Sciatic nerve (tissue), 2 donors: ENCODE measurements at places on chromosomes 6 and 20.
A peak's percentile ranks its signal among the peaks of the same experiment; 100 is the strongest.

DNA sequence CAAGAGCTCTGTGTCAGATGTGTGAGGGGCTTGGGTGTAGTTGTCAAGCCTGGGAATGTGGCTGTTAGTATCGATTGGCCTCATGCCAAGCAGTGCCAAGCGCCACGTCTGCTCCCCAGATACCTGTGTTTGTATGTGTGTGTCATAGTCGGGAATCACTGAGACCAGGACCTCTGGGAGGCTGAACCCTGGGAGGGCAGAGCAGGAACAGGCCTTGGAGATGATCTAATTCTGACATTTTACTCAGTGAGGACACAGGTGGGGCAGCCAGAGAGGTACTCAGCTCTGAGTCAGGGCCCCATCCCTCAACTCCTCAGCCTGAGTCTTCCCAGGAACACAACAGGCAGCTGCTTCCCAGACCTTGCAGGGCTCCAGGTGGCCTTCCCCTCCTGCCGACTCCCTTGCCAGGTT, 51.2 kb upstream of the FANCE start:
- DNase-seq: no peak

DNA sequence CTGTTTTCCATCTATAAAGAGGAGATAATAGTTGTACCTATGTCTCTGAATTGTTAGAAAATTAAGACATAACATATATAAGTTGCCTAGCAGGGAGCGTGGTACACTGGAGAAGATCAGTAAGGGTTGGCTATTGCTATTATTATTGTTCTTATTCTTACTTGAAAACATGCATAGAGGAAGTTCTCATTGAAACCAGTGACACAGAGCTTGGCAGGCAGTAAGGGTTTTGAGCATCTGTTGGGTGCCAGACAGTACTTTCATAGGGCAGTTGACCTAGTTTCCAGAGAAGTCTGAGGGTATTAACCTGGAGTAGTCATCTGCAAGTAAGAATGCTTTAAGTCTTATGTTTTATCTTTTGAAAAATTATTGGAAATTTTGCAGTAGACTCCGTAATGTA, 13.3 kb upstream of the SGK1 start:
- no peak for DNase-seq

- no peak for DNase-seq
Measured at GRCh38 chr6:17536586-17536985, 63.5 kb upstream of the FAM8A1 start.

- no peak for DNase-seq
Measured at GRCh38 chr6:134729561-134729960, 220.3 kb downstream of the ALDH8A1 start.

GRCh38 chr6:131049608-131050007, 13.4 kb downstream of the EPB41L2 start:
- DNase-seq: no peak

DNA sequence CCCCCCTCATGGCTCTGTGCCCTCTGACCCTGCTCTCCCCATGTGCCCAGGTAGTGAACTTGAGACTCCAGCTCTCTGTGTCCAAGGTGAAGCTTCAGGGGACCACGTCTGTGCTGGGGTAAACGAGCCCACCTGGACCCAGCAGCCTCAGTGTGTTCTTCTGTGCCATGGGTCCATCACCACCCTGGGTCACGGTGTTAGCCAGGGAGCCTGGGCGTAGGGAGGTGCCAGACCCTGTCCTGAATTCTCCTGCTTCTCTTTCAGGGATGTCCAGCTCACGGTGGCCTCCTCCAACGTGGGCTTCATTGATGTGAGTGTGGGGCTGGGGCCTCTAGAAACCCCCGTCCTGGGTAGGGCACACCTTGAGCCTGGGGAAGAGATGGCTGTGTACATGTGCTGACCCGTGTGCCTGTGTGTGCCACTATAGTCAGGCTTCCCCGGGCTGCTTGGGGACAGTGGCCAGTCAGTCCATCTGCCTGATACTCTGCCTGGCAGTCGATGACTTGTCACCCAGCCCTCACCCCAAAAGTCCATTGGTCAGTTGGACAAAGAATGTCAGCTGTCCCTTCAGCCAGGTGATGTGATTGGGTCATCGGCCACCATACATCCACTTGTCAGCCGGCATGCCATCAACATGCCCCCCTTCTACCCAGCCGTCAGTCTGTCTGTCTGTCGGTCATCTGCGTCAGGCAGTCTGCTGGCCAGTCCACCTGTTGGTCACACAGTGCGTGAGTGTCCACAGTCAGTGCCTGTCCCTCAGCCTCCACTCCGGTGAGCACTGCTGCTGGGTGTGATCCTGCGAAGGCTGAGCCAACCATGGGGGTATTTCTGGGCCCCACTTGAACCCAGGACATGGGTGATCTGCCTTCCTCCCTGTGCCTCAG, 10.9 kb upstream of the BPIFB6 start:
- no peak for DNase-seq

- no peak for DNase-seq
Measured at GRCh38 chr6:34466242-34467185, 638 bp downstream of the PACSIN1 start.

DNA sequence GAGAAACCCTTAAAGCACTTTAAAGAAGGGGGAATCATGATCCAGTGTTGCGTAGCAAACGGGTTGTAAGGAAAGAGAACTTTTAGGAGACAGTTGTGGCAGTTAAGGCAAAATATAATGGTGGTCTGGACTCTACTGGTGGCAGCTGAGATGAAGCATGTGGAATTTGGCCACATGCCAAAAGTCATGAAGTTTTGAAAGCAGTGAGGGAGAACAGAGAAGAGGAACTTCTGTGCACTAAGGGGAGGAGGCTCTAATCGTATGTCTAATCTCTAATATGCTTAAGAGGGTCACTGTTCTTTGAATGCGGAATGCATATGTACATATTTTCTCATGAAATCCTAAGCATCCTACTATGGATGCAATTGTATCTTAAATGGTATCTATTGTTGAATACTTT, 91.5 kb downstream of the RIMS1 start:
- no peak for DNase-seq

- DNase-seq: no peak
Measured at GRCh38 chr6:56515081-56515905, 127.4 kb downstream of the DST start.

DNA sequence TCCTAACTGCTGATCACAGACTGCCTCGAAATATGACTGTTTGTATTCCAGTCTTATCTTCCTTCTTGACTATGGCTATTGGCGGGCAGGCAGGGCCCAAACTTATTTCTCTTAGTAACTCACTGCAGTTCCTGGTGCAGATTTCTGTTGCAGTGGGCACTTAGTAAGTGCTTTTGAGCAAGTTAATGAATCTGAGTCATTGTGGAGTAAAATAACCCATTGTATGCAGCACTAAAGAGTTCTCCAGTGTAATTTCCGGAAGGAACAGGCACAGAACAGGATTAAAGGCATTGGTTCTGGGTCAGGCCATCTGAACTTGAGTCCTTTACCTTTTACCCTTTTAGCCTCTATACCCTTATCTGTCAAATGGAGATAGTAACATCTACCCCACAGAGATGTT, 23.6 kb downstream of the SLC35F1 start:
- DNase-seq: no peak

DNA sequence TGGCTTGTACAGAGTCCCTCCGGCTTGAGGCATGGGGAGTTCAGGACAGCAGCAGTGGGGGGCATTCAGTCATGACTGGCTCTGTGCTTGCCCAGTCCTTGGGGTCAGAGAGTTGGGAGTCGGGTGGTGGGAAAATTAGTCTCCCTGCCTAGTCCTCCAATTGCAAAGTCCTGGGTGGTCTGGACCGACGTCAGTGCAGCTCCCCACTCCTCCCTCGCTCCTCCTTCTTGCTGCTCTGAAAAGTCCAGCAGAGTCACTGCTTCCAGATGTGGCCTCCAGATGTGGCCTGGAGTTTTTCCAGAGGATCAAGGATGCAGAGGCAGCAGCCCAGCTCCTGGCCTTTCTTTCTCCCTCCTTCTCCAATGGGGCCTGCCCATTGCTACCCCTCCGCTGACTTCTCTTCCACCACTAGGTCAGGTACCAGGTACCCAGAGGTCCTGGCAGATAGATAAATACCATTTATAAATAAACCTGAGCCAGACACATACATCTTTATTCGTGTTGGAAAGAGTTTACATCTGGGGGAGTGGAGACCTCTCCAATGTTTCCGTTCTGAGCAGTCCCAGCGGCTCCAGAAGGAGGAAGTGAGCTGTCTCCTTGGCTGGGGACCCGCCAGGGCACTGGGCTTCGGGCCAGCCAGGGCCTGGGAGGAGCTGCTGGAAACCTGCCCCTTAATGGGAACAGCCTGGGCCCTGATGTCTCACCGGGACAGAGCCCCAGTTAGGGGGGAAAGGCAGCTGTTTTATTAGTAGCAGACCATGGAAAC, 49.0 kb upstream of the RNF24 start:
- DNase-seq: peak; percentile 94

DNA sequence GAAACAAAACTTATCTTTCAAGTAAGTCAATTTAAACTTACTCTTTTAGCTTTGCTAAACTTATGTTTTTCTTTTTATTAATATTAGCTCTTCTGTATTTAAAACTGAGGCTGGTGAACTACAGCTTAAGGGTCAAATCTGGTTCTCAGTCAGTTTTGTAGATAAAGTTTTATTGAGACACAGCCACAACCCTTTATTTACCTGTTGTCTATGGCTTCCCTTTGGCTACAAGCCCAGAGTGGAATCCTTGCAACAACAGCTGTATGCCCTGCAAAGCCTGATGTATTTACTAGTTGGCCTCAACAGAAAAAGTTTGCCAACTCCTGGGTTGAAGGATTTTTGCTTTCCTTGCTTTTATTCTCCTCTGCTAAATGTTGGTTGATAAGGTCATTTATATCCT, 491.4 kb upstream of the RNF217 start:
- no peak for DNase-seq

GRCh38 chr6:31952140-31952805, 6.4 kb downstream of the CFB start:
- DNase-seq: peak; percentile 78

- no peak for DNase-seq
Measured at GRCh38 chr6:139659711-139660110, 285.3 kb upstream of the CITED2 start.

GRCh38 chr6:170489836-170490235, 63.3 kb downstream of the PSMB1 start:
- no peak for DNase-seq

- DNase-seq: no peak
Measured at GRCh38 chr6:137423451-137424168, 70.6 kb downstream of the OLIG3 start.

DNA sequence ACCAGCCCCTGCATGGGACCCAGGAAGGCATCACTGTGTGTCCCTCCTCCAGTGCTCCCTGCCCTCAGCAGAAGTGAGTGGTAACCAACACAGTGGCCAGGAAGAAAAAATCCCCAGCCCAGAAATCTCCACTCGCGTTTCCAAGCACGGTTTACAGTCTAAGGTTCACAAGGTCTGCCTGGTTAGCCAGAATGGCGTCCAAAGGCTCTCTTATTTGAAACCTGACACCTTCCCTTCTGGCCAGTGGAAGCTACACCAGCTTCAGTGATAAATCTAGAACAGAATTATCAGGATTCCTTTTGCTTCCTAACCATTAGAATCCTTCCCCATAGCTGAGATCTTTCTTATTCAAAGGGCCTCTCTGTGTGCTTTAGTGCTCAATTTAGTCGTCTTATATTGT, 9.2 kb downstream of the LY86 start:
- DNase-seq: no peak

- DNase-seq: no peak
Measured at GRCh38 chr6:74000666-74001490, 304.9 kb downstream of the CD109 start.

GRCh38 chr6:35327349-35328027, 14.9 kb upstream of the PPARD start:
- no peak for DNase-seq

GRCh38 chr20:9500121-9500520, 14.3 kb upstream of the LAMP5 start:
- DNase-seq: no peak

DNA sequence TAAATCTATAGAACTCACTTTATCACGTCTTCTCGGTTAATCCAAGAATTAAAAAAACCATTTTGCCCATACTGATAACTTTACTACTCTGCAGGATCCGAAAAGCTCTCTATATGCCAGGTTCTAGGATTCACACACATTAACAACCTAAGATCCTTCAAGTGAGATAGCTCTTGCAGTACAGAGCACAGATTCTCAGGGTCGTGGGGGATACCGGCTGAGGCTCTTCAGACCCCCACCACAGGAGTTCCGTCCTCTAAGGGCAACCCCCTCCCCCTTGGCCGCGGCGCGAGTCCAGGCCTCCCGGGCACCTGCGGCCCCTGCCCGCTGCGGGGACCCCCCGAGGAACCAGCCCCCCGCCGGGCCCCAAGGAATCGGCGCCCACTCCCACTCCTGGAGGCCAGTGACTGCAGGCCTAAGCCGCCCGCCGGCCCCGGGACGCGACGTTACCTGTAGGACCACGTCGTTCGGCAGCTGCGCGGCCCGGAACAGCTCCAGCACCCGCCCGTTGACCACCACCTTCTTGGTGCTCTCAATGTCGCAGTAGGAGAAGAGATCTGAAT, 892 bp downstream of the REPS1 start:
- peak; percentile 63 for DNase-seq

GRCh38 chr6:138109042-138109997, 2.1 kb upstream of the PERP start:
- DNase-seq: peak; percentile 81

GRCh38 chr6:15447546-15448267, 201.8 kb downstream of the JARID2 start:
- DNase-seq: no peak

- no peak for DNase-seq
Measured at GRCh38 chr6:28764014-28764723, 159.6 kb downstream of the TRIM27 start.

DNA sequence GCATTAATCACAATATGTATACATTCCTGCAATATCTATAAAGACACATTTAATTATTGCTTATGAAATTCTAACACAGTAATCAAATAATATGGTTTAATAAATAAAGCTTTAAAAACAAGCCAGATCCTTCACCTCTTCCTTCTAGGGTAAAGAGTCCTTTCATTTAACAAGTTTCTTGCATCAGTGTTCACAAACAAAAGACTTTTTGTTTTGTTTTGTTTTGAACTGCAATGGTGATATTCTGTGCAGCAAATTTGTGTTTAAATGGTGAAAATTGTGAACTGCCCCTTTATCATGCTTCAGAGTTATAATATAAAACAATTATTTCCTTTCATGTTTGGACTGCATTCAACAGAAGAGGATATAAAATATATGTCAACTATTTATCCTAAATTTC, 177.3 kb downstream of the EPHA7 start:
- no peak for DNase-seq

GRCh38 chr6:142155895-142156757, 9.1 kb downstream of the VTA1 start:
- no peak for DNase-seq

- DNase-seq: no peak
Measured at GRCh38 chr6:157627195-157627966, 195.7 kb upstream of the SNX9 start.

DNA sequence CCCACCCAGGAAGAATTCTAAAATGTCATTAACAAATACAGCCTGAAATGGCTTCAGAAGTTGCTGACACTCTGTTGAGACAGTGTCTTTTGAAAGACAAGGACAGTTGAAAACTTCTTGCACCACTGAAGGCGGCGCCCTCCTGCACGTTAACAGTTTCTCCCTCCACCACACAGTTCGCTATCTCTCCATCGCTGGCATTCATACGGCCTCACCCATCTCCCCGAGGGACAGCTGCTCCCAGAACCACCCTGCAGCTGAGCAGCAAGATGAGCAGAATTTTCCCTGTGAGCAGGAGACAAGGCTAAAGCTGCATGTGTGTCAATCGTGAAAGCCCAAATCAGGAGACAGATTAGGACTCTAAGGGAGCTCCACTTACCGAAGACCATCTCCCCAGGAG, 113.3 kb downstream of the LY86 start:
- no peak for DNase-seq

GRCh38 chr20:63846128-63846771, 15.0 kb upstream of the ABHD16B start:
- DNase-seq: no peak

- DNase-seq: no peak
Measured at GRCh38 chr20:46798430-46798829, 89.0 kb downstream of the SLC2A10 start.
